ENCODE measurements at places on chromosomes 11 and 22. TPM values are rescaled to one million over a fixed set of nuclear protein-coding genes. Genes with fewer than 3 reads are reported as not detected.

DNA sequence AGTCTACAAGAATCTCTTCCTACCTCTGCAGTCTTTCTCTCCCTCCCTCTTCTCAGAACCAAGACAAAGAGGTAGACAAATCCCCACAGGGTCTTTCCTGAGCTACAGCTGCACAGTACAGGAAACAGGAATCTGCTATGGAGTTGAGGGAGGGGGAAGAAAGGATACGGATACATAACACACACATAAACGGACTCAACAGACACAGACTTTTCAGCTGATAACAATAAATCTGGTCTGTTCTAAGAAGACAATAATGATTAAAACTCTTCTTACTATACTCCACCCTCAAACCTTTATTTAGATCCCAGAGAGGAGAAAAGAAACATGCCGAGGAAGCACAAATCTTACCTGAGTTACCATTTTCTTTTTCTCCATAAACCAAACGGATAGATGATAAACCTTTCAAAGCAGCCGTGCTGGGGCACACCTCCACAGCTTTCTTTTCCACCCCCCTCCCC, 122.2 kb downstream of the APOL5 start:
- no peak for DNase-seq

- no peak for DNase-seq
These were observed 30.9 kb upstream of the LRRC32 start for GRCh38 chr11:76701294-76702040.

- DNase-seq = no peak
These were observed 16.6 kb upstream of the TSKU start for GRCh38 chr11:76766521-76766920.

DNA sequence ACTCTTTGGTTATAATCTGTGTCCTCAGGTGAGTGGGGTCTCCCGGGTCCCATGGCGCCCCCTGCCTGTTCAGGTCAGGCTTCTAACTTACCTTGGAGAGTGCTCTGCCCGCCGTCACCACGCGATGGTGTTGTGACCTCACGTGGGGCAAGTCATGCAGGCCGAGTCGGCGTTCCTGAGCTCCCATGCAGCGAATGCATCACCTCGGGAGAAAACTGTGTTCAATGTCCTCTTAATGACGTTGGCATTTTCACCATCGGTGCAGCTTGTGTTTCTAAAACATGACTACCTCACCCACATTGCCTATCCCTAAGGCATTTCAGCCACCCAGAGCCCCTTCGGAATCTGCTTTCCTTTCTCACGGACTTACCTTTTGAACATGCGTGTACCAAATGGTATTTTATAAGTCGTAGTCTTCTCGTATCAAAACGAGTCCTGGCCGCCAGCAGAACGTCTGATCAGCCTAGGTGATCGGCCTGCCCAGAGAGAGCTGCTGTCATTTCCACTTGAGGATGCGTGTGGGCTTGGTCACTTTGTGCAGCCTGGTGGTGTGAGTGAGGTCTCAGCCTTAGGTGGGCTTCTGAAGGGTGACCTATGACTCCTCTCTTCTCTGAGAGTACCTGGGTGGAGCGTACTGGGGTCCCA, 64.8 kb downstream of the TBC1D22A start:
- no peak for DNase-seq

ZC3H12C gene
- 0.95 TPM for total RNA-seq

GGTLC3 gene
- total RNA-seq = not detected
